ENCODE measurements at places on chromosomes 13 and 19. TPM values are rescaled to one million over a fixed set of nuclear protein-coding genes. Genes with fewer than 3 reads are reported as not detected.
A peak's percentile ranks its signal among the peaks of the same experiment; 100 is the strongest.

DNA sequence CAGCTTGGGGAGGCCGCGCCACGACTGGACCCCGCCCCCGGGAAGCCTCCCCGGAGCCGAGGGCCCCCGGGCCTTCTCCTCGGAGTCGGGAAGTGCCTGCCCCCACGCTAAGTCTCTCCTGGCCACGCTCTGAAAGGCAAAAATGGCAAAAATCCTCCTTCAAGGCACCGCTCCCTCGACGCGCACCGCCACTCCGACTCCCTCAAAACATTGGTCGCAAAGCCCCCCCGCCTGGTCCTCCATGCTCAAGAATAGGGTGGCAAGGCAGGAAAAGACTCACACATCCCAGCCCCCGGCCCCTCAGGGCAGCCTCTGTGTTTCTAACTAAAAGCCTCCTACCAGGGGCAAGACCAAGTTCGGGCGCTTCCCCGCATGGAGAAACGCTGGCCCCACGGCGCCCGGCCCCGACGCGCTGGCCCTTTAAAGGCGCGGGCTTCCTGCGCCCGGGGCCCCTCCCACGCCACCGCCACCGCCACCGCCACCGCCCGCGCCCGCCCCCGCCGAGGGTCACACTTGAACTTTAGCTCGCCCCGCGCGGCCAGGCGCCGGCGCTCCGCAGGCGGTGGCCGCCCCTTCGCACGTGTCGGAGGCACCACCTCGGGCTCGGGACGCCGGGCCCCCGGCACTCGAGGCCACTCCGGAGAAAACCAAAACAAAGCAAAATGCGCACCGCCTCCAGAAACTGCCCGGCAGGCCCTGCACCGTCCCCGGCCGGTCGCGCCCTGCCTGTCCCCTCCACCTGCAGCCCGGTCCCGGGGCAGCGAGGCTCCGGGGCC lies 1.9 kb downstream of the FOXO1 start:
- peak; percentile 67 for DNase-seq

- DNase-seq = no peak
Measured at GRCh38 chr19:46408664-46409039, 4.7 kb downstream of the CCDC8 start.

- DNase-seq = no peak
Measured at GRCh38 chr13:98524391-98524790, 52.5 kb downstream of the STK24 start.

DNA sequence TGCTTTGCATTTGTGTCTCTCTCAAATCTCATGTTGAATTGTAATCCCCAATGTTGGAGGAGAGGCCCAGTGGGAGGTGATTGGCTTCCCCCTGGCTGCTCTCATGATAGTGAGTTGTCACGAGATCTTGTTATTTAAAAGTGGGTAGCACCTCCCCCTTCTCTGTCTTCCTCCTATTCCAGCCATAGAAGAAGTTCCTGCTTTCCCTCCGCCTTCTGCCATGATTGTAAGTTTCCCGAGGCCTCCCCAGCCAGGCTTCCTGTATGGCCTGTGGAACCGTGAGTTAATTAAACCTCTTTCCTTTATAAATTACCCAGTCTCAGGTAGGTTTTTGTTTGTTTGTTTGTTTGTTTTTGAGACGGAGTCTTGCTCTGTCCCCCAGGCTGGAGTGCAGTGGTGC lies 3.8 kb downstream of the LILRA4 start:
- DNase-seq = no peak

DNA sequence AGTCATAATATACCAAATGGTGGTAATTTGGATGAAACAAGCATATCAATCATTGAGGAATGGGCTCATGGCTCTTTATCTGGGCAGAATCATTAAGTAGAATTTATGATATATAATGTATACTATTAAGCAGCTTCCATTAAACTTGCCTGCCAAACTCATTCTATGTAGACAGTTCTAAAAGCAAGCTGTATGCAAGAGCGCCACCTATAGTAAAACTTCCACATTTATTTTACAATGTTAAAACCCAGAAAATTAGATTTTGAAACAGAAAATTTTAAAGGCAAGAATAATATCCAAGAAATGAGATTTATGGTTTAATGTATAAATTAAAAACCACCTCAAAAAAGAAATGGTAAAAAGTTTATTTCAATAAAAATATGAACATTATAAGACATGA lies 161.5 kb downstream of the MZT1 start:
- DNase-seq = no peak

DNA sequence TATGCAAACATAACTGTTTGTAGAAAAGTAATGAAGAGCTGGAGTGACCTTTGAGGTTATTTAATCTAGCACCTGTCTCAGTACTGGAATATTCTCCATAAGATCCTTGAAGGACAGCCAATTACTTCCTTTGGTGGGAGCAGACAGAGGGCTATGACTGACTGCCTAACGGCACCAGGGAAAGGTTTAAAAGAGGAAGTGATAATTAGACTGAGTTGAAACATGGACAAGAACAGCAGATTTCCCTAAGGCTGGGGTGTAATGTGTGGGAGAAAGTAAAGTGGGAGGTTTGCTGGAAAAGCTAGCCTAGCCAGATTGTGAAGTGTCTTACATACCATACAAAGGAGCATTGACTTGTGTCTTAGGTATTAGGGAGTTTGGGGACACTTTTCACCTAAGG lies 191.3 kb upstream of the PCDH9 start:
- no peak for DNase-seq

DNA sequence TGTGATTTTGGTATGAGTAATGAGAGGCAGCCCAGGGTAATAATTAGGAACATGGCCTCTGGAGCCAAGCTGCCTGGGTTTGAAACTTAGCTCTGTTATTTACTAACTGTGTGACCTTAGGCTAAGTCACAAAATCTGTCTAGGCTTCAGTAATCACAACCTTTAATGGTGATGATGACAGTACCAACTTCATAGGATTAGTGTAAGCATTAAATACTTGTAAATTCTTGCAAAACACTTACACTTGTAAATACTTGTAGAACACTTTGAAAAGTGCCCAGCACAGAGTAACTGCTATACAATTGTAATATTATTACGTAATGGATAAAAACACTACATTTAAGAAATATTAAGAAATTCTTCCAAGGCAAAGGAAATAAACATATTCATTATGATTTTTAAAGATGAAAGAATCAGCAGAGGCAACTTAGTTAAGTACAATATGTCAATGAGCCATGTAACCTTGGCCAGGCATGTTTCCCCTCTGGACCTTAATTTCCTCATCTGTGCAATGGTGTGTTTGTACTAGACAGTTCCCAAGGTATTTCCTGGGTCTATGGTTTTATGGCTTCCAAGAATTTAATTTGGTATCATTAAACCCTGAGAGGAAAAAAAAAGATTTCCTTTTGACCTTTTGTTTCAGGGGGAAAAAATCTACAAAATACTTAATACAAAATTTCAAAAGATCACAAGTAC lies 628.5 kb upstream of the KLHL1 start:
- DNase-seq = no peak

DNA sequence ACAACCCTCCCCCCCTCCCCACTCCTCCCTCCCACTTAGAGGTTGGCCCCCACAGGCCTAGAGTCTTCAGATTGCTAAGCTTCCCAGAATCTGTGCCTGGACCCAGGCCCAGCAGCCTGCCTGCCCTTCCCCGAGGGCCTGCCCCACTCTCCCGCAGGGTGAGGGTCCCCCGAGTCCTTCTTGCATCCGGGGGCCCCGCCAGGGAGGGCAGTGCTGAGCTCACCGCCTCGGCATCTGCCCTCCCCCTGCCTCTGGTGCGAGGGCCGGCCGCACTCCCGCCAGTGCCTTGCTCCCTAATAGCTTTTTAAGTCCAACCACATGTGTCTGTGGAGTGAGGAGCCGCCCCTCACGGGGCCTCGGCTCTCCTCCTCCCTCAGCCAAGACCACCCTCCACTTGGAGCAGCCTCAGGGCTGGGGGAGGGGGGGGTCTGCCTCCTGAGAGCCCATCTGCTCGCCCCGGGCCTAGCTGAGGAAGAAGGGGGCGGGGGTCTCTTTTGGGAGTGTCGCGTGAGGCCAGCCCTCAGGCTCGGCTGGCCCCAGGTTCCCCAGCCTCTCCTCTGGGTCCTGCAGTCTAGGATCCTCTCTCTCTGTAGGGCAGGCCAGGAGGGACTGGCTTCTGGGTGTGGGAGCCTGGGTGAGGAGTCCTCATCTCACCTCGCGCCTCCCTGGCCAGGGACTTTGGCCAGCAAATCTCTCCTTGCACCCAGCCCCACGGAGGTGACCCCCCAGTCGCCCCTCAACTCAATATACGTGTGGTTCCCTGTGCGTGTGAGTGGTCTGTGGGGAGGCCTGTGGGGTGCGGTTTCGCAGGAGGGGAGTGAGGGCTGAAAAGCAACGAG lies 47.2 kb downstream of the LYL1 start:
- DNase-seq = no peak

GRCh38 chr19:15136234-15136954 lies 29.2 kb downstream of the SYDE1 start:
- no peak for DNase-seq

DNA sequence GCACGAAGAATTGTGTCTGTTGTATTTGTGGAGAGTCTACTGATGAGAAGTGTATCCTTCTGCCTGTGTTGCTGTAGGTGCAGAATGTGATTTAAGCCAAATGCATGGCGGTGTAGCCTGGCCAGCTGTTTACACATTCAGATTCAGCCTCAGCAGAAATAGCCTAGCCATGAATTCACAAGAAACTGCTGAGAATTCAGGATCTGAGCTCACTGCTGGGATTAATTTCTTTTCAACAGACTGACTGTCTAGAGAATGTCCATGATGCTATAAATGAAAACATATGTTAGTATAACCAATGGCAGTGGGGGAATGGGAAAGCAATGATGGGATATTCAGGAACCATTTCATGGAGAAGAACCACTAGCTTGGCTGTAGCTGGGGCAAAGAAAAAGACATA lies 77.4 kb upstream of the RNF113B start:
- DNase-seq = no peak

GRCh38 chr19:38277969-38278680 lies 13.8 kb downstream of the SPINT2 start:
- no peak for DNase-seq

GRCh38 chr19:47111006-47111621 lies 2.5 kb downstream of the ZC3H4 start:
- DNase-seq = peak; percentile 58

GRCh38 chr13:84605927-84606326 lies 723.7 kb upstream of the SLITRK1 start:
- DNase-seq = no peak

DNA sequence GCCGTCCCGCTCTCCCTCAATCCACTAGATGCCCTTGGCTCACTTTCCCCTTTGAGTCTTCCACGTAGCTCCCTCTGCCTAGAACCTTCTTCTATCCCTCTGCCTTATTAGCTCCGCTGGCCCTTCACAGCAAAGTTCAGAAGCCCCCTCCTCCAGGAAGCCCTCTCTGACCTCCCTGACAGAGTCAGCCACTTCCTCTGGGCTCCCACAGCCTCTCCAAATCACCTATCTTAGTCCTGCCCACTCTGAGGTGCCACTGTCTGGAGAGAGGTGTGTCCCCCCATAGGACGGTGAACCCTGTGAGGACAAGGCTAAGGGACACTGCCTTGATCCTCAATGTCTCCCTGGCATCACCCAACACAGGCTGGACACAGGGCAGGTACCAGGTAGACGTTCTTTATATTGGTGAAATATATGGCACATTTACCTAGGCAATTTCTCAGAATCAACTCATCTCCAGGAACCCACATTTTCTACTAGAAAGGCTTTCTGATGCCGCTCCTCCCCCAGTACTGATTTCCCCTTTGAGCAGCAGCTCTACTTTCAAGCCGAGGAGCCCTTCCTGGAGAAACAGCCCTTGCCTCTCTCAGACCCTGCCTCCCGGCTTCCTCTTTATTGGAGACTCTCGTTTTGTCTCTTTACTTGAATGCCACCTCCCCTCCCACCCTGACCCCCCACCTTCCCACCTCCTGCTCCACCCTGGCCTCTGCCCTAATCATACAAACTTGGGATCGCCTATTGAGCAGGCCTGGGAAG lies 3.4 kb upstream of the TGFB1 start:
- DNase-seq = no peak

GRCh38 chr13:21077788-21078353 lies 16.5 kb upstream of the LATS2 start:
- DNase-seq = no peak

DNA sequence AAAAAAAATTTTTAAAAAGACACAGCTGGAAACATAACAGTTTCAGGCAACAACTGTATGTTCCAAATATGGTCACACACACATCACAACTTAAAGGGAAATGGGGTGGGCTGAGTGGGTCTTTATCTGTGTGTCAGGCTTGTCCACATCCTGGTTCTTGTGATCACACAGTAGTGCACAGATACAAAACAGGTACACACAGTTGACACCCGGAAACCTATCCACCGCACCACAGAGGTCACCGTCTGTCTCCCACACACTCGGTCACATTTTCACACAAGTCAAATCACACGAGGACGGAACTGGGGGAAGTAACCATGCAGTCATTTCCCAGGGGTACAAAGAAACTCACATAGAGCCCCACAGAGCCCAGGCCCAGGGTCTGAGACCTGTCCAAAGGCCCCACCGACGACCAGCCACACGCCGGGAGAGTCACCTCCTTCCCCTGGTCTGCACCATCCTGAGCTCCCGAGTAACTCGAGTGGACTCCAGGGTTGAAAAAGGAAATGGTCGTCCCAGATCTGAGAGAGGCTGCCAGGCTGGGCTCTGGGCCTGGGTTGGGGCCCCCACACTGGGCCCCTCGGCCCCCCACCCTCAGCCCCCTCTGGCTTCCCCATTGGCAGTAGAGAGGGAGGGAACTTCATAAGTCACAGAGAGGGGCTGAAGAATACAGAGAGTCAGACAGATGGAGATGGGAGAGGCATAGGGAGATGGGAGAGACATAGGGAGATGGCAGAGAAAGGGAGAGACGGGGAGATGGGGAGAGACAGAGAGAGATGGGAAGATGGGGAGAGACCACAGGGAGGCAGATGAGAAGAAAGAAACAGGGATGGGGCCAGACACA lies 1.3 kb upstream of the PPAN start:
- peak; percentile 69 for DNase-seq

DNA sequence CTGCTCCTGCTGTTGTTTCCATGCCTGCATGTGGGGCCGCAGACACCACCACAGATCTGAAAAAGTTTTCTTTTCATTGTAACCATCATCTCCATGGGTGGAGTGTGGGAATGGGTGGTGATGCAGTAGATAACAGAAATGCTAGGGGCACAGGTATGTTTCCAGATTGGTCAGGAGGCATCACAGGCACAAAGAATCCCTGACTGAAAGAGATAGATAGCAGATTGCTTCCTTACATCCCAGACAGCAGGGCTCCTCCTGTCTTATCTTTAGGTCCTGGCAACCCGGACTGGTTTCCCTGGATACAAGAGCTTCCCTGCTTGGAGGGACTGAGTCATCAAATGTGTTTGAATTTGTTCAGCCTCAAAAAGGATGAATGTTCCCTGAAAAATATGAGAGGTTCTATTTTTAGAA lies 1937.6 kb downstream of the PCDH9 start:
- no peak for DNase-seq

The FCER2 gene
- 788 TPM for polyA plus RNA-seq

The POU2F2 gene
- 16.5 TPM for polyA plus RNA-seq

The ZNF99 gene
- 0.21 TPM for polyA plus RNA-seq

The GJB6 gene
- not detected for polyA plus RNA-seq

The FBN3 gene
- polyA plus RNA-seq = not detected

The CCDC9 gene
- 13.2 TPM for polyA plus RNA-seq

The PLVAP gene
- polyA plus RNA-seq = not detected

The ZNF541 gene
- not detected for polyA plus RNA-seq

The CD79A gene
- polyA plus RNA-seq = 4,259 TPM

The ZNF177 gene
- 1.2 TPM for polyA plus RNA-seq

The DOHH gene
- 11.4 TPM for polyA plus RNA-seq
